ENCODE measurements at places on chromosomes 3 and 15.

GRCh38 chr15:51403072-51403878 is 61.8 kb downstream of the GLDN start:
- DNase-seq: no peak

DNA sequence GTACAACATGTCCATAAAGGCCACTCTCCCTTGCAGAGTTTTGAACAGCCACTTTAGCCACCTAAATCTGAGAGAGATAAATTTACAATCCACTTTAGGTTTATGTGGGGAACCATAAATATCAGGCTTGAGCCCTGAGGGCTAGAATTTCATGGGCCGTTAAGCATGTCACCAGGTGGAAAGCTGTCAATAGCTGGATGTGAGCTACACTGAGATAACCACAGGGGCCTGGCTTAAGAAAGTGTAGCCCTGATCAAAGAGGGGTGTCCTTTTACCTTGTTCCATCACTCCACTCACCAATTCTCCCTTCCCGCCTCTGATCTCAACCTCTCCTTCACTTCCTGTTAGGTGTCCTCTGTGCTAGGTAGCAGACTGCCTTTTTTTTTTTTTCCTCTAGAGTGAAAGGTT is 172.8 kb upstream of the ICE2 start:
- DNase-seq: no peak

- DNase-seq: no peak
These were observed 47.0 kb upstream of the PPIB start for GRCh38 chr15:64209680-64210334.

DNA sequence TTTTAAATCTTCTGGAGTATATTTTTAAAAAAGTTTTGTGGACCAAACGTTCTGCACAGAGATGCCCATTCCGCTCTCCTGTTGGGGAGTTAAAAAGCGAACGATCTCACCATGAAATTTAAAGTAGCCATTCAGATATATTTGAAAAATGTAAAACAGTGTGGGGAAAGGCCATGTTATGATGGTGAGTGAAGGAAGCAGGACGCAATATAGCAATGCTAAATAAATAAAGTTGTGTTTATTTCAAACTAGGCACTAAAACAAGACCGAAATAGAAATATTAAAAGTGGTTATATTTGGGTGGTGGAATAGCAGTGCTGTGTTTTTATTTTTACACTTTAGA is 327 bp upstream of the CCDC13 start:
- no peak for DNase-seq

GRCh38 chr3:55484191-55484689 is 2.9 kb downstream of the WNT5A start:
- no peak for DNase-seq

Data from stimulated activated CD8-positive, alpha-beta memory T cell treated with anti-CD3 and anti-CD28 coated beads, Interleukin-12 subunit alpha, Interleukin-12 subunit beta, amount 100 ng/mL, for 1 hour (primary cell).